ENCODE measurements at places on chromosomes 6 and 20.

GRCh38 chr6:161954077-161954476 lies 680.2 kb upstream of the AGPAT4 start:
- DNase-seq: no peak

GRCh38 chr6:93685494-93685893 lies 266.1 kb upstream of the EPHA7 start:
- no peak for DNase-seq

DNA sequence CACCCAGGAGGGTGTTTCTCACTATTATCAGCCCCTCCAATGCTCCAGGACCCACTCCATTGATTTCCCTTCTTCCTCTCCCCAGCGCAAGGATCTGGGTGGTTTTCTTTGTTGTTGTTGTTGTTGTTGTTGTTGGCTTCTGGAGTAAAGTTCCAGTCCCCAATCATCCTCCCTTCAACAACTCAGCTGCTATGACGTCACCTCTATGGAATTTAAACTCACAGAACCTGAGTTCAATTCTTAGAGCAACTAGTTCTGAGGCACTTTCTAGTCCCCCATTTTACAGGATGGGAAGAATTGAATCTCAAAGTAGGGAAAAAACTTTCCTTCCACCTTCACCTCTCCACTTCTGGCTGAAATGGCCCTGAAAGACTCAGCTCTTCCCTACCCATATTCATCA lies 9.7 kb upstream of the WFDC8 start:
- no peak for DNase-seq

- no peak for DNase-seq
Measured at GRCh38 chr6:142810952-142811514, 133.9 kb downstream of the HIVEP2 start.

GRCh38 chr6:132961610-132962009 lies 147.2 kb downstream of the RPS12 start:
- no peak for DNase-seq

DNA sequence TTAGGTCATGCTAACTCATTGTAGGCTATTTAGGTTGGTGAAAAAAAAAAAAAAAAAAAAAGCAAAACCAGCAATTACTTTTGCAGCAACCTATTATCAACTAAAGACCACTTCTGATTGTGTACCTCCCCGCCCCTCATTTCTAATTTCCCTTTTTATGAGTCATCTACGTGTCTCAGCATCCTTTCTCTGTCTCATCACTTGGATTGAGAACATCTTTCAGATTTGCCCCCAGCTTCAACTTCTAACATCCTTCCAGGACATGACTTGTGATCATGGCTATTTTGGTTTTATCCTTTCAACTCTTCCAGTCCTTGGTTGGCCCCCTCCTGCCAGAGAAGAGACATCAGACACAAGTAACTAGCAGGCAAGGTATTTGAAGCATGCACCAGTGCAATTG lies 156.7 kb upstream of the CCN2 start:
- DNase-seq: no peak

GRCh38 chr20:23086056-23086566 lies at the start of gene CD93:
CD93 (minus strand) TSS chr20:23086324; CDS start chr20:23086192, 132 bp downstream.
- no peak for DNase-seq

DNA sequence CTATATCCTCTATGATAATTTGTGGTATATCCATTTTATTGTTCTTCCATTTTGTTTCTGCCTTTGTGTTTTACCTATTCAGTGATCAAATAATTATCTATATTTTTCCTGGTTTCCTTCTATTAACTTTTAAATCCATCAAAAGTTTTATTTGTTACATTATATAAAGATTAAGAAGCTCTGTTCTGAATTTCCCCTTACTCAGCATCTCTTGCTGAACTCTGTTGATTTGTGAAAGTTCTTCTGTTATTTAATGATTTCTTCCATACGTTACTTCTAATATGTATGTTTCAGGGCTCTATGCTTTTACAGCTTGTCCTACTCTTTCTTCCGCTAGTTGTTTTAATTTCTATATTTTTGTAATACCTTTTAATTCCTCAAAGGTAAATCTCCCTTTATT lies 87.1 kb downstream of the LIN28B start:
- no peak for DNase-seq

DNA sequence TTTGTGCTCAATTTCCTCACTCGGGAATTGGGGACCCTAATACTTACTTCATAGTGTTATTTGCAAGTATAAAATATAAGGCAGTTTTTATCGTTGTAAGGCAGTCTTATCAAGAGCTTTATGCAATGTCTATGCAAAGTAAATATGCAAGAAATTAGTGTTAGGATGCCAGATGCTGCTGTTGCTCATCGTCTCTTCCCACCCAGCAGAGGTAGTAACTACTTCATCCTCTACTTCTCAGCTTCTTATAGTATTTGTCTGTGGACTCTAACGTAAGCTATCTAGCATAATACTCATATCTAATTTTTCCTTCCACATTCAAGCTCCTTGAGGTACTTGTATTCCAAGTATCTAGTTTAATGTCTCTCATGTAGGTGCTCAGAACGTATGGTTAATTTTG lies 11.6 kb downstream of the PLCG1 start:
- no peak for DNase-seq

GRCh38 chr6:32462609-32463008 lies 22.9 kb downstream of the HLA-DRA start:
- no peak for DNase-seq

- no peak for DNase-seq
Measured at GRCh38 chr20:53608071-53608455, 14.4 kb upstream of the ZNF217 start.

DNA sequence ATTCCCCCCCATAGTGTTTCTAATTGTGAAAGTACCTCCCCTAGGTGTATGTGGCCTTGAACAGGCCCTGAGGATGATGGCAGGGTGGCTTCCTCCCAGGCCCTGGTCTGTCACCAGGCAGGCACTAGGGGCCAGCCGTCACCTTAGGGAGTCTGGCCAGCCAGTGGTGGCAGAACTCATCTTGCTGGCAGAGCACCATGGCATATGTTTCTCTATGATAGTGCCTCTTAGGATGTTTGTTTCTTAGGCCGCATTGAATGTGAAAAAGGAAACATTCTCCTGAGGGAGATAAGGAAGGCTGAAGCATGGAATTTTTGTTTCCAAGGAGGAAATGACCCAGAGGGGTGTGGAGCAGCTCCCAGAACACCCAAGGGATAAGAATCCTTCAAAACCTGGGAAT lies 45.2 kb upstream of the KLHL31 start:
- DNase-seq: no peak

- DNase-seq: no peak
Measured at GRCh38 chr6:3230256-3230882, 2.9 kb upstream of the TUBB2B start.

GRCh38 chr6:56864171-56864616 lies 90.7 kb upstream of the BEND6 start:
- DNase-seq: no peak

- no peak for DNase-seq
Measured at GRCh38 chr20:51259455-51259854, 236.5 kb upstream of the KCNG1 start.

GRCh38 chr6:87102151-87102621 lies 7.3 kb upstream of the CGA start:
- no peak for DNase-seq

DNA sequence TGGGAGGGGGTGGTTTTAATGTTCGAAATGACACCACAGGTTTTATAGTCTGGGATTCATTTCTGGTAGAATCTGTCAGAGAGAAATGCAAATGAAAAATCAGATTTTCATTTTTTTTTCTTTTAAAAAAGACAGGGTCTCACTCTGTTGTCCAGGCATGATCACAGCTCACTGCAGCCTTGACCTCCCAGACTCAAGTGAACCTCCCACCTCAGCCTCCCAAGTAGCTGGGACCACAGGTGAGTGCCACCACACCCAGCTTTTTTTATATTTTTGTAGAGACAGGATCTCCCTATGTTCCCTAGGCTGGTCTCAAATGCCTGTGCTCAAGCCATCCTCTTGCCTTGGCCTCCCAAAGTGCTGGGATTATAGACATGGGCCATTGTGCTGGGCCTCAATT lies 2.4 kb upstream of the ADNP start:
- DNase-seq: no peak

- DNase-seq: no peak
Measured at GRCh38 chr20:43631598-43631997, 35.3 kb upstream of the MYBL2 start.

GRCh38 chr6:167858842-167859664 lies 32.3 kb downstream of the AFDN start:
- DNase-seq: no peak

GRCh38 chr6:110256366-110256765 lies 76.1 kb downstream of the CDC40 start:
- no peak for DNase-seq

GRCh38 chr20:32645134-32645533 lies 28.6 kb downstream of the C20orf203 start:
- no peak for DNase-seq

GRCh38 chr6:41967312-41968287 lies 26.0 kb upstream of the CCND3 start:
- no peak for DNase-seq

DNA sequence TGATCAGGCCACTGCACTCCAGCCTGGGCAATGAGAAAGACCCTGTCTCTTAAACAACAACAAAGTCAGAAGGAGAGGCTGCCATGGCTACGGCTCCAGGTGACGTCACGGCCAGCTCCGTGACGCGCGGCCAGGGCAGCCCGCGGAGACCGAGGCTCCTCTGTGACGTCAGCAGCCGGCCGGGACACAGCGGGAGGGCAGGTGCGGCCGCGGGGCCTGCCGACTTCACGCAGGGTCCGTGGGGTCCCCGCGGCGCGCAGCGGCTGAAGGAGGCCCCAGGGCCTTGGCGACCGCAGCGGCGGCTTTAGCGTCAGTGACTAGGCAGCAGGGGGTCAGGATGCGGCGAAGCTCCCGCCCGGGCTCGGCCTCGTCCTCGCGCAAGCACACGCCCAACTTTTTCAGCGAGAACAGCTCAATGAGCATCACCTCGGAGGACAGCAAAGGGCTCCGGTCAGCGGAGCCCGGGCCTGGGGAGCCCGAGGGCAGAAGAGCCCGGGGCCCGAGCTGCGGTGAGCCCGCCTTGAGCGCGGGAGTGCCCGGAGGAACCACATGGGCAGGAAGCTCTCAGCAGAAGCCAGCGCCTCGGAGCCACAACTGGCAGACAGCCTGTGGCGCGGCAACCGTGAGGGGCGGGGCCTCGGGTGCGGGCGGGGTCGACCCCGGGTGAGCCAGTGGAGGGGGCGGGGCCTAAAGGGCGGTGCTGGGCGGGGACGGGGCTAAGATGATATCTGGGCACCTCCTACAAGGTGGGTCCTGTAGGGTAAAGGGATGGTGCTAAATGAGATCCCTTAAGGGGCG lies at the start of gene SPAG4:
SPAG4 (plus strand) TSS at position 163 of the 798 bp plus-strand sequence; CDS start at position 338, 175 bp downstream.
- peak; percentile 100 for DNase-seq

GRCh38 chr6:139764498-139764986 lies 390.1 kb upstream of the CITED2 start:
- DNase-seq: no peak

DNA sequence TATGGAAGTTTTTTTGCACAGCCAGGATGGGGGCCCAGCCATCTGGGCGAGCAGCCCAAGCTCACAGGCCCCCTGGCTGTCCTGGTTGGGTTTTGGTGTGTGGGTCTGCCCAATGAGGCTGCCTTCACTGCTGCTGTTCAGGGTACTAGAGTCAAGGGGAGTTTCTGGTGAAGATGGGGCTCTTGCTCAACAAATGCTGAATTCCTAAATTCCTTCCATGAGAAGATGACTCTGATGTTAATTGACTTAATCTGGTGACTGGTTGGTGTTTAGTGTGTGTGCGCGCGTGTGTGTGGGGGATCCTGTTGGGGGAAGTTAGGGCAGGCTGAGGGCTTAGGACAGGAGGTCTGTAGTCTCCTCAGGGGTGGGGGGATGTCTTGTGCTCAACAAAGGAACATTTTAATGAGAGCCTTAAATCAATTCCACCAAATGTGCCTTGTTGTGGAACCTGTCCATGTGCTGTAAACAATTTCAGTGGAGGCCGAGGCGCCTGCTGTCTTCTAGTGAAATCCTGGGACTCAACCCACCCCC lies 1.9 kb downstream of the PTK7 start:
- DNase-seq: no peak

DNA sequence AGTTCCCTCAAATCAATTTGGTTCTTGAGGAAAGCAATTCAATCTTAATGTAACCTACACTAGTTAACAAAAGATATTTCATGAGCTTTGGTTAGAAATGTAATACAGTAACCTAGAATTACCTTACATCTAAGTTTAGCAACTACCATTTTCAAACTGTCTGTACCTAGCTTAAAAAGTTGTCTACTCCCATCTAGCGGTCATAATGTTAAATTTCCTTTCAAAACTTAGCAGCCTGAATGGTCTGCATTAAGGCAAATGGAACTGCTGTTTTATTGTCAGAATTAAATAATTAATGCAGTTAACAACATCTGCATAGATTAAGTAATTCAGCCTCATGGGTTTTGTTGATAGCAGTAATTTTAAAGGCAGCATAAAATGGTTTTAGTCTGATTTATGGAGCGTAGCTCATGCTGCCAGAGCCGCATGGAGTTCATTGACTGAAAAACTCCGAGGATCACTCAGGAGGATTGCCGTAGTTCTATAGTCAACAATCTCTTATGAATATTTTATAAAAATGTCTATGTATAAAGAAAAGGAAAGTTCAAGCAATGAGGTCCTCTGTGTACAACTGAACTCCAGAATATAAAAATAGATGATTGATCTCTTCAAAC lies 485.4 kb upstream of the MANEA start:
- no peak for DNase-seq

GRCh38 chr20:4951299-4951698 lies 50.0 kb downstream of the SLC23A2 start:
- DNase-seq: no peak

- DNase-seq: no peak
Measured at GRCh38 chr6:150037526-150038201, 12.3 kb upstream of the RAET1L start.

GRCh38 chr6:16345449-16346330 lies 107.3 kb downstream of the GMPR start:
- DNase-seq: no peak

- DNase-seq: no peak
Measured at GRCh38 chr6:155207223-155207622, 56.6 kb upstream of the CLDN20 start.

DNA sequence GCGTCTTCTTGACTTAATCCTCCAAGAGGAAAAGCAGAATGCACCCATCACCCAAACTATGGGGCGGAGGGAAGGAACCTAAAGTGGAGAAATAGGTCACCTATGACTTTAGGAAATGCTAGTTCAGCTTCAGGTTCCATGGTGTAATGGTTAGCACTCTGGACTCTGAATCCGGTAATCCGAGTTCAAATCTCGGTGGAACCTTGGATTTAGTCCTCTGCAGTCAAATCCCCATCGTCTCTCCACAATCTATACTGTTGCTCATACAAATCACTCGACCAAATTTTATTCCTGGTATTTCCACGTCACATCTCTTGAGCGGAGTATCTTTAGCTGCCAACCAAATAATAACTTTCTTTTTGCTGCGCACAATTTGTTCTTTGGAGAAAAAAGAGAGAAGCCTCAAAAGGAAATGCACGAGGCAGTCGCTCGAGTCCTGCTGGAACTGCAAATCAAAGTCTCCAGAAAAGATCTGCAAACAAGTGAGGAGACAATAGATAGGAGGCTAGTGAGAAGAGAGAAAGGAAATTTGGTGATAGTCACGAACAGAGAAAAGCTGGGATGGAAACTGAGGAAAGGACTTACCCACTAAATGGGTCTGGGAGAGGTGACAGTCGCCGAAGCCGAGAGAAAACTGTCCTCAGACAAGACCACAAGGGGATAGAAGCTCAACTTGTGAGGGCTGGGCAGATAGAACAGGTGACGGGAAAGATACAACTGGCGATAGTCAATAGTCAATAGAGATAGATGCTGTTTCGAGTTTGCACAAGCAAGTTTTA lies 16.6 kb downstream of the POM121L2 start:
- no peak for DNase-seq

Measured in stimulated activated CD8-positive, alpha-beta memory T cell treated with anti-CD3 and anti-CD28 coated beads, Interleukin-4, amount 100 ng/mL, for 1 hour (primary cell).